ENCODE measurements at places on chromosomes 2 and 18. TPM values are rescaled to one million over a fixed set of nuclear protein-coding genes. Genes with fewer than 3 reads are reported as not detected.

DNA sequence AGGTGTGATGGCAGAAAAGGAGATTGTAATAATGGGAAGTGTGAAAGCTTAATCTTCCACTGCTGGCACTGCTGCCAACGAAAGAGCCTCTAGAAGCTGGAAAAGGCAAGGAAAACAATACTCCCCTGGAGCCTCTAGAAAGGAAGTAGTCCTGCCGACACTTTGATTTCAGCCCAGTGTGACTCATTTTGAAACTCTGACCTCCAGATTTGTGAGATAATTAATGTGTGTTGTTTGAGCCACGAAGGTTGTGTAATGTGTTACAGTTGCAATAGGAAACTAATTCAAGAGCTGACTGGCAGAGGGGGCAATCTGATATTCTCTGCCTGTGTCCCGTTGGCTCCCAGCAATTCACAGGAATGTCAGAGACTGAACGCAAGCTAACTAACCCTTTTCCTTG lies 219.2 kb upstream of the UBE2E3 start:
- H3K27ac ChIP-seq: no peak overlapping the region
- H3K36me3 ChIP-seq: no peaks in the 10 kb centered on the region
- H3K4me1 ChIP-seq: no peaks in the 10 kb centered on the region
- no peak for DNase-seq

GRCh38 chr2:170408461-170409163 lies 230.7 kb downstream of the MYO3B start:
- H3K4me1 ChIP-seq: peaks cover 4% of the 10 kb centered on the region
- H3K27me3 ChIP-seq: no peaks in the 10 kb centered on the region
- H3K36me3 ChIP-seq: no peaks in the 10 kb centered on the region
- H3K27ac ChIP-seq: no peak overlapping the region

GRCh38 chr18:35122586-35123224 lies 81.5 kb downstream of the MAPRE2 start:
- no peaks in the 10 kb centered on the region for H3K27me3 ChIP-seq
- no peaks in the 10 kb centered on the region for H3K36me3 ChIP-seq
- no peak overlapping the region for H3K4me3 ChIP-seq
- H3K27ac ChIP-seq: no peak overlapping the region
- DNase-seq: no peak

- H3K4me3 ChIP-seq: no peak overlapping the region
- no peak overlapping the region for H3K27ac ChIP-seq
- no peak for DNase-seq
- no peaks in the 10 kb centered on the region for H3K36me3 ChIP-seq
- no peaks in the 10 kb centered on the region for H3K27me3 ChIP-seq
- no peaks in the 10 kb centered on the region for H3K4me1 ChIP-seq
These were observed 85.0 kb downstream of the VSNL1 start for GRCh38 chr2:17625446-17625845.

DNA sequence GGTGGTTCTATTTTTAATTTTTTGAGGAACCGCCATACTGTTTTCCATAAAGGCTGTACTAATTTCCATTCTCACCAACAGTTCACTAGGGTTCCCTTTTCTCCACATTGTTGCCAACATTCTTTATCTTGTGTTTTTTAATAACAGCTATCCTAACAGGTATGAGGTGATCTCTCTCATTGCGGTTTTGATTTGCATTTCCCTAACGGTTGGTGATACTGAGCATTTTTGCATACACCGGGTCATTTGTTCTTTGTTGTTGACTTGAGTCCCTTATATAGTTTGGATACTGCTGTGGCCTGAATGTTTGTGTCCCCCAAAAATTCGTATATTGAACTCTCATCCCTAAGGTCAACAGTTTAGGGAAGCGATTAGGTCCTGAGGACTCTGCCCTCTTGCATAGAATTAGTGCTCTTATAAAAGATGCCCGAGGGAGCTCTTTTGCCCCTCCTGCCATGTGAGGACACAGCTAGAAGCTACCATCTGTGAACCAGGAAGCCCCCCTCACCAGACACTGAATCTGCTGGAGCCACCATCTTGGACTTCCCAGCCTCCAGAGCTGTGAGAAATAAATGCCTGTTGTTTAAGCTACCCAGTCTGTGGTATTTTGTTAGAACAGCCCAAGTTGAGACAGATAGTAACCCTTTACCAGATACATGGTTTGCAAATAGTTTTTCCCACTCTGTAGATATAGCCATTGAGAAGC lies 4.7 kb downstream of the IMP4 start:
- no peaks in the 10 kb centered on the region for H3K27me3 ChIP-seq
- H3K4me1 ChIP-seq: peaks cover 11% of the 10 kb centered on the region
- DNase-seq: no peak

GRCh38 chr2:120904830-120905234 lies 169.2 kb downstream of the GLI2 start:
- H3K4me3 ChIP-seq: no peak overlapping the region
- H3K4me1 ChIP-seq: peaks cover 27% of the 10 kb centered on the region
- no peak for DNase-seq
- no peaks in the 10 kb centered on the region for H3K36me3 ChIP-seq
- H3K27ac ChIP-seq: no peak overlapping the region
- no peaks in the 10 kb centered on the region for H3K27me3 ChIP-seq

DNA sequence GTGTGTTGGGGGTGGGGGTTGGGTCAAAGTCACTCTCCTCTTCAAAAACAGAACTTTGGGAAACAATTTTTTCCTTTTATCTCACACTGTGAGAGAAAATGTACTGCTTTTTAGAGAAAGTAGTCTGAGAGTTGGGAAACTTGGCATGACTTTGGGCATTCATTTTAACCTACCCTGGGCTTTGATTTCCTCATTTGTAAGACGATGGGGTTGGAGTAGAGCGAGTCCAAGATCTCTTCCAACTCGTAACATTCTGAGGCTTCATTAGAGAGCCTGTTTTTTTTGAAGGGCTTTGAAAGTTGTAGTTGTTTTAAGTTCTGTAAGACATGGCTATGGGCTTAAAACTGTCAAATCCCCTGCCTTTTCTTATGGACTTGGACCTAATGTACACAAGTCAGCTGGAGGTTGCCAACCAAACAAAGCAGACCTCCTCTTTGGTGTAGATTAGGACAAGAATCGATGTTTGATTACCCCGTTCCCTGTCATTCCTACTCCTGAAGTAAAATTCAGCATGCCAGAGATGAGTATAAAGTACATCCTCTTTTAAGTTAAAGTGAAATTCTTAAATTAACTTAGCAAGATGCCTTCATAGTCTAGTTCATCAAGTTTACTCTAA lies 8.4 kb downstream of the PHLPP1 start:
- H3K4me3 ChIP-seq: no peak overlapping the region
- no peaks in the 10 kb centered on the region for H3K36me3 ChIP-seq
- H3K27me3 ChIP-seq: no peaks in the 10 kb centered on the region
- H3K4me1 ChIP-seq: peaks cover 12% of the 10 kb centered on the region
- DNase-seq: no peak

- no peak overlapping the region for H3K4me3 ChIP-seq
- H3K4me1 ChIP-seq: no peaks in the 10 kb centered on the region
- no peaks in the 10 kb centered on the region for H3K36me3 ChIP-seq
- no peak for DNase-seq
- H3K27ac ChIP-seq: no peak overlapping the region
These were observed 71.4 kb upstream of the CXCR4 start for GRCh38 chr2:136189221-136189782.

- H3K27me3 ChIP-seq: no peaks in the 10 kb centered on the region
- DNase-seq: peak; percentile 47
- no peak overlapping the region for H3K27ac ChIP-seq
- H3K36me3 ChIP-seq: no peaks in the 10 kb centered on the region
- no peak overlapping the region for H3K4me3 ChIP-seq
These were observed 30.9 kb upstream of the REEP1 start for GRCh38 chr2:86368161-86368824.

The BCL11A gene
- total RNA-seq: 4.1 TPM

The CASP10 gene
- total RNA-seq: 10.4 TPM

The REG3G gene
- total RNA-seq: 22.3 TPM

The SH3RF3 gene
- total RNA-seq: 20.1 TPM

The CNGA3 gene
- 0.63 TPM for total RNA-seq

The LRRC30 gene
- total RNA-seq: not detected

The FBXO41 gene
- total RNA-seq: 11.1 TPM

All from testis (tissue), 5 donors.